ENCODE measurements at places on chromosomes 12 and 14. TPM values are rescaled to one million over a fixed set of nuclear protein-coding genes. Genes with fewer than 3 reads are reported as not detected.

The SPATA7 gene
- 2.3 TPM for total RNA-seq

The SRRM4 gene
- total RNA-seq: not detected

The SLC5A8 gene
- total RNA-seq: not detected

The ABHD4 gene
- 9.2 TPM for total RNA-seq

The OR4Q2 gene
- total RNA-seq: not detected

The TSPAN8 gene
- not detected for total RNA-seq

The PMEL gene
- total RNA-seq: 0.32 TPM

The TMEM233 gene
- total RNA-seq: not detected

The SYCP3 gene
- total RNA-seq: 0.50 TPM

The ZDHHC22 gene
- not detected for total RNA-seq

The VRTN gene
- total RNA-seq: not detected

The TAS2R19 gene
- total RNA-seq: 3.6 TPM

The PZP gene
- total RNA-seq: not detected

The PRR13 gene
- total RNA-seq: 178 TPM

The IL26 gene
- 0.30 TPM for total RNA-seq

The KCNA1 gene
- total RNA-seq: not detected

The TAS2R14 gene
- total RNA-seq: 2.6 TPM

The CPM gene
- total RNA-seq: 49.7 TPM

The IAPP gene
- not detected for total RNA-seq

The ERP27 gene
- 4.7 TPM for total RNA-seq

The KRT75 gene
- not detected for total RNA-seq

The TROAP gene
- 59.3 TPM for total RNA-seq

The TBX3 gene
- not detected for total RNA-seq

The ARG2 gene
- total RNA-seq: 19.2 TPM

The HOMEZ gene
- 13.3 TPM for total RNA-seq

The DDN gene
- 0.60 TPM for total RNA-seq

The PTGDR gene
- total RNA-seq: 0.07 TPM

The CIT gene
- 53.5 TPM for total RNA-seq

The SETD1B gene
- 24.0 TPM for total RNA-seq

The PPP4R4 gene
- 1.2 TPM for total RNA-seq

The HELB gene
- total RNA-seq: 17.1 TPM

The OR6C2 gene
- not detected for total RNA-seq

The GCN1 gene
- 165 TPM for total RNA-seq

The CLEC1A gene
- not detected for total RNA-seq

The ESR2 gene
- total RNA-seq: not detected

The IFNG-AS1 gene
- total RNA-seq: not detected
